ENCODE measurements at places on chromosomes 7 and 10. TPM values are rescaled to one million over a fixed set of nuclear protein-coding genes. Genes with fewer than 3 reads are reported as not detected.

DNA sequence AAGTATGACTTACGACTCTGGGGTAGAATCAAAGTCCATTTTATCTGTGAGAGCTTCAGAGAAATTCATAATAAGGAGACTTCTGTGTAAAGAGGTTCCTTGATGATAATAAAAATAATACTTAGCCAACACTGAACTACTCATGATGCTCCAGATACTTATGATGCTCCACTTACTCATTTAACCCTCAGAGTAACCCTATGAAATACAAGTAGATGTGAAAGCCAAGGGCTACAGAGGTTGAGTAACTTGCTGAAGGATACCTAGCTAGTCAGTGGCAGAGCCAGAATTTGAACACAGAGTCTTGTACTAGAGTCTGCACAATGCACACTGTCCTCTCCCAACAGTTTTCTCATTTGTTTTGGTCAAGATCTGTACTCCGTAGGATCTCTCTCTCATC lies 89.5 kb downstream of the HECW1 start:
- H3K27ac ChIP-seq: no peak overlapping the region
- peaks cover 7% of the 10 kb centered on the region for H3K4me1 ChIP-seq
- H3K36me3 ChIP-seq: no peaks in the 10 kb centered on the region

GRCh38 chr7:111529507-111530355 lies 32.6 kb downstream of the IMMP2L start:
- H3K27ac ChIP-seq: no peak overlapping the region
- no peak overlapping the region for H3K4me3 ChIP-seq
- no peak for DNase-seq
- no peaks in the 10 kb centered on the region for H3K36me3 ChIP-seq

GRCh38 chr10:69851306-69851705 lies 49.6 kb downstream of the COL13A1 start:
- H3K4me3 ChIP-seq: no peak overlapping the region
- H3K4me1 ChIP-seq: peaks cover 10% of the 10 kb centered on the region
- no peaks in the 10 kb centered on the region for H3K27me3 ChIP-seq
- no peaks in the 10 kb centered on the region for H3K36me3 ChIP-seq
- DNase-seq: no peak

DNA sequence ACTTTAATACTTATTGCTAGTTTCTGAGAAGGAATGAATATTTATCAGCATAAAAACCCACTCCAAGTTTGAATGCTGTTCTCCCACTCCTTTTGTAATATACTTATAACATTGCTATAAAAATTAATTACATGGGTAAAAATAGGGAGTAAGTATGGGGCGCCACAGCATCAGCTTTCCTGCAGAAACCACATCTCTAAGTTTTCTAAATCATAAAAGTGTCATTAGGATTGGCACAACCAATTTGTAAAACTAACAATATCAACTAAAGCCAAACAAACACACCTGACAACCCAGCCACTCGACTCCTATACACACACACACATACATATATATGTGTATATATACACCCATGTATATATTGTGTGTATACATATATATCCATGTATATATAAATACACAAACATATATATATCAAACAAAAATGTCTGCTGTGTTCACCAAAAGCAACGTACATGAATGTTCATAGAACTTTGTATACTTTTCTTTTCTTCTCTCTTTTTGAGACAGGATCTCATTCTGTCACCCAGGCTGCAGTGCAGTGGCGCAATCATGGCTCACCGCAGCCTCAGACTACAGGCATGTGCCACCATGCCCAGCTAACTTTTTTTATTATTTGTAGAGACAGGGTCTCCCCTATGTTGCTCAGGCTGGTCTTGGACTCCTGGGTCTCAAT lies 14.8 kb upstream of the LRRC17 start:
- H3K36me3 ChIP-seq: no peaks in the 10 kb centered on the region
- H3K27me3 ChIP-seq: no peaks in the 10 kb centered on the region
- H3K27ac ChIP-seq: no peak overlapping the region
- H3K4me1 ChIP-seq: peaks cover 7% of the 10 kb centered on the region
- no peak overlapping the region for H3K4me3 ChIP-seq
- no peak for DNase-seq

DNA sequence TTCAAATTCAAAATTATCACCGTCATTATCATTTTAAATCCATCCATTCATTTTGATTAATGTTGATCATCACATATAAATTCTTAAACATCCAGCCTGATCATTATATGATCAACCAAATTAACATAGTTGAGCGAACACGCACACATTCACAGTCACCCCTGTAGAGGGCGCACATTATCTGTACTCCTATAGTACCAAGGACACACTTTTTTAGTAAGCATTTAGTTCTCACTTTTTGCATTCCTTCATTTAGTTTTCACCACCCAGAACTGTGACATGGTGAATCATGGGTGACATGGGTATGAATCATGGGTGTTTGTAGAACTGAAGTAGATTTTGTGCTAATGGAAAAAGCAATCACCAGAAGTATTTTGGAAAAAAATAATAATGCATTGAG lies 26.0 kb upstream of the ZNF735 start:
- no peak for DNase-seq
- no peak overlapping the region for H3K4me3 ChIP-seq
- no peak overlapping the region for H3K27ac ChIP-seq
- no peaks in the 10 kb centered on the region for H3K27me3 ChIP-seq

DNA sequence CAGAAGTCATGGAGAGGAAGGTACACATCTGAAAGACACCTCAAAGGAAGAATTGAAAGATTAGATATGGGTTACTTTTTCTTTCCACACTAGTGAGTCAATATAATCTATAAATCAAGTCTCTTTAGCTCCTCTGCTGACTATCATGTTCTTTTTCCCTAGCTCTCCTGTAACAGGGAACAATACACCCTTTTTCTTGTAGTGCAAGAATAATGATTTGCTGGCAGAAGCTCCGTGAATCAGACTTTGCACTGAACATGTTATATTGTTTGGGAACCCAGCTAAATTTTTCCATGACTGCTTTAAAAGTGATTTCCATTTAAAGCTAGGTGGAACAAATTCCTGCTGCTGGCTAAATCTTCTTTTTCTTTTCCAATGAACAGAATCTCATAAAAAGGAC lies 756.6 kb upstream of the C7orf33 start:
- H3K27ac ChIP-seq: no peak overlapping the region
- H3K4me3 ChIP-seq: no peak overlapping the region
- H3K36me3 ChIP-seq: no peaks in the 10 kb centered on the region
- no peaks in the 10 kb centered on the region for H3K27me3 ChIP-seq
- no peaks in the 10 kb centered on the region for H3K4me1 ChIP-seq
- DNase-seq: no peak

DNA sequence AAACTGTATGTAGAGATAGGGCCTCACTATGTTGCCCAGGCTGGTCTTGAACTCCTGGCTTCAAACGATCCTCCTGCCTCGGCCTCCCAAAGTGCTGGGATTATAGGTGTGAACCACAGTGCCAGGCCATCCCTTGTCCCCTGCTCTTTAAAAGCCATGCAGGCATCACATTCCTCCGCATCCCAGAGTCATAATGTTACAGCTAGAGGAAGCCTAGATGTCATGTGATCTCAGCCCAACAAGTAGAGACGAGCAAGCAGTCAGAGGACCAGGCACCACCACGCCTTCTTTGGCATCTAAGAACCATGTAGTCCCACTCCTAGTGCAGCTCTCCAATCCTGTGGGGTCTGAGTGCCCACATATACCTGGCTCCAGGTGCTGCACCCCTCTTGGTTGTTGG lies 13.1 kb downstream of the PODXL start:
- no peak overlapping the region for H3K27ac ChIP-seq
- H3K4me1 ChIP-seq: peaks cover 41% of the 10 kb centered on the region
- H3K27me3 ChIP-seq: no peaks in the 10 kb centered on the region
- no peak for DNase-seq

- DNase-seq: no peak
- no peaks in the 10 kb centered on the region for H3K36me3 ChIP-seq
- H3K4me3 ChIP-seq: no peak overlapping the region
- no peaks in the 10 kb centered on the region for H3K4me1 ChIP-seq
- H3K27me3 ChIP-seq: no peaks in the 10 kb centered on the region
- no peak overlapping the region for H3K27ac ChIP-seq
Observed at GRCh38 chr10:126094537-126094936, 198.2 kb downstream of the FANK1 start.

GRCh38 chr10:48538611-48539010 lies 66.3 kb downstream of the ARHGAP22 start:
- H3K27me3 ChIP-seq: no peaks in the 10 kb centered on the region
- no peak overlapping the region for H3K4me3 ChIP-seq
- no peaks in the 10 kb centered on the region for H3K36me3 ChIP-seq
- DNase-seq: no peak
- H3K4me1 ChIP-seq: no peaks in the 10 kb centered on the region
- no peak overlapping the region for H3K27ac ChIP-seq

- H3K27me3 ChIP-seq: no peaks in the 10 kb centered on the region
- no peak overlapping the region for H3K27ac ChIP-seq
- DNase-seq: no peak
- peaks cover 18% of the 10 kb centered on the region for H3K4me1 ChIP-seq
- H3K36me3 ChIP-seq: no peaks in the 10 kb centered on the region
Observed at GRCh38 chr10:62585211-62585775, 211.1 kb downstream of the ZNF365 start.

- no peaks in the 10 kb centered on the region for H3K4me1 ChIP-seq
- H3K27ac ChIP-seq: no peak overlapping the region
- no peaks in the 10 kb centered on the region for H3K36me3 ChIP-seq
- H3K27me3 ChIP-seq: no peaks in the 10 kb centered on the region
Observed at GRCh38 chr10:80945264-80945880, 407.7 kb downstream of the SH2D4B start.

DNA sequence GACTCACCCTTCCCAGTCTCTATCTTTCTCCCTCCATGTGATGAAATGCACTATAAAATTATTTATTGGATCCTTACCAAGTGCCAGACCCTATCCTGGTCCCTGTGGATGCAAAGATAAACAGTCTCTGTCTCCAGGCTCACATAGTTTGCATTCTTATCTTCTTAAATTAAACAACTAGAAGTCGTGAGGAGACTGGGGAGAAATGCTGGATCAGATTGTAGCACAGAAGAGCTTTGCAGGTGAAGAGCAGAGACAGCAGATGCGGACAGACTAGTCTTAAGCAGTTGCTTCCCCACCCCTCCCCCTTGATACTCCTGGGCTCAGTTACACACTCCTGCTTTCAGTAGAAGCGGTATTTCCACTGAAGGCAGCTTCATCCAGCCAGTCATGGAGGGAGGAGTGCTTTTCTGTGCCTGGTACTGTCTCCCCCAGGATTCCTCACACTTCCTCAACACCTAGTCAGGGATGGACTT lies 20.8 kb upstream of the CDK1 start:
- H3K27ac ChIP-seq: no peak overlapping the region
- H3K27me3 ChIP-seq: no peaks in the 10 kb centered on the region
- H3K36me3 ChIP-seq: no peaks in the 10 kb centered on the region
- no peak for DNase-seq
- H3K4me1 ChIP-seq: peaks cover 3% of the 10 kb centered on the region
- H3K4me3 ChIP-seq: no peak overlapping the region

GRCh38 chr7:42548816-42549611 lies 312.0 kb upstream of the GLI3 start:
- H3K27ac ChIP-seq: no peak overlapping the region
- H3K4me1 ChIP-seq: no peaks in the 10 kb centered on the region
- no peaks in the 10 kb centered on the region for H3K36me3 ChIP-seq
- no peak overlapping the region for H3K4me3 ChIP-seq
- no peaks in the 10 kb centered on the region for H3K27me3 ChIP-seq
- DNase-seq: no peak

DNA sequence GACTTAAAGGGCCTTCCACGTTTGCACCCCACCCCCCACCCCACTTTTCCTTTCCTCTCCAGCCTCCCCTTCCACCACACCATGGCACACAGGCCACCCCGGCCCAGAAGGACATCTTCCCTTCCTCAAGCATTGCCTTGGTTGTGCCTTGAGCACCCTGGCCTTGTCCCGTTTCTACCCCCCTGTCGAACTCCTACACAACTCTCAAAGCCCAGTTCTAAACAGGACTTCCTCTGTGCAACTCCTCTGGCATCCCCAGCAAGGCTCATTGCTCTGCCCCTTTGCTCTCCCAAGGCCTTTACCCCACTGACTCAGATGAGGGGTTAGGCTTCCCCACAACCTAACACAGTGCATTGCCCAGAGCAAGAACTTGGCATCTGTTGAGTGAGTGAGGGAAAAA lies 136.1 kb downstream of the HERPUD2 start:
- no peaks in the 10 kb centered on the region for H3K36me3 ChIP-seq
- H3K4me1 ChIP-seq: peaks cover 17% of the 10 kb centered on the region
- DNase-seq: no peak
- H3K4me3 ChIP-seq: no peak overlapping the region

GRCh38 chr7:130442601-130443000 lies 1.8 kb upstream of the CEP41 start:
- H3K4me1 ChIP-seq: peaks cover 6% of the 10 kb centered on the region
- no peak overlapping the region for H3K27ac ChIP-seq
- no peak overlapping the region for H3K4me3 ChIP-seq
- DNase-seq: no peak
- no peaks in the 10 kb centered on the region for H3K27me3 ChIP-seq
- H3K36me3 ChIP-seq: no peaks in the 10 kb centered on the region

DNA sequence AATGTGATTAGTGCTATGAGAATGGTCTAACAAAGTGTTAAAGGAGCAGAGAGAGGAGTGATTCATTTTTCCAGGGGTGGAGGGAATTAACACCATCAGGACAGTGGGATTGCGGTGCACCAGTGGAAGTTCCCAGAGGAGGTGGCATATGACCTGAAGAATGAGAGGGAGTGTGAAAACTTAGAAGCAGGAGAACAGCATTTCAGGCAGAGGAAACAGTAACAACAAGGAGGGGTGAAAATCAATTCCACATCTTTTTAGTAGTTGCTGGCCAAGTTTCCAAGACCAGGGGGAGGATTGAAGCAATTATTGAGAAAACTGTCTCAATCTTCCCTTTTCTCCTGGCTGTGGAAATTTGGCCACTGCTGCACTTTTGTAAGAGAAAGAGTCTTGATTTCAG lies 23.7 kb upstream of the CCDC172 start:
- DNase-seq: no peak
- H3K4me1 ChIP-seq: no peaks in the 10 kb centered on the region
- H3K4me3 ChIP-seq: no peak overlapping the region
- H3K27ac ChIP-seq: no peak overlapping the region
- no peaks in the 10 kb centered on the region for H3K36me3 ChIP-seq

DNA sequence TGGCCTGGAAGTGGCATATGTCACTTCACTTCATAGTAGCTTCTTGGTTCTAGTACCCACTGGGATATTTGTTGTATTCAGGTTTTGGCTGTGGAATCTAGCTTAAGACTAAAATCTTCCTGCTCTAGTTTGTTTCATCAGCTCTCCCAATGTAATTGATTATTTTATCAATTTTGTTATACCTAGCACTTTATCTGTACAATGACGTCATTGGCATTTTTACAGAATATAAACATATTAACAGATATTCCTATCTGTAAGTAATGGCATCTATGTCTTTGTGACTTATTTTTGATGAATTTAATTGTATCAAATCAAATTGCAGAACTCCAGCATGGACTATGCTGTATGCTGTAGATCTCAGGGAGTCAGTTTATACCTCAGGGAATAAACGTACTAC lies 19.7 kb downstream of the KIAA1217 start:
- DNase-seq: no peak
- H3K27me3 ChIP-seq: no peaks in the 10 kb centered on the region
- H3K27ac ChIP-seq: no peak overlapping the region
- H3K4me3 ChIP-seq: no peak overlapping the region

GRCh38 chr10:81909453-81909852 lies 34.5 kb downstream of the NRG3 start:
- no peaks in the 10 kb centered on the region for H3K36me3 ChIP-seq
- no peak for DNase-seq
- no peak overlapping the region for H3K4me3 ChIP-seq
- H3K4me1 ChIP-seq: no peaks in the 10 kb centered on the region

The ZNF503 gene
- total RNA-seq: 1.2 TPM

The GHITM gene
- 127 TPM for total RNA-seq

The EXOSC1 gene
- total RNA-seq: 52.7 TPM

The ANKRD1 gene
- not detected for total RNA-seq

Measured in A673 (cell line).